Mammary epithelial cell (primary cell): ENCODE measurements at places on chromosomes 6 and 20. TPM values are rescaled to one million over a fixed set of nuclear protein-coding genes. Genes with fewer than 3 reads are reported as not detected.

Gene NFYA
- 28.9 and 29.1 TPM in 2 replicates for total RNA-seq

Gene SYTL3
- 1.5 TPM for total RNA-seq

Gene TTI1
- 15.3 and 24.3 TPM in 2 replicates for total RNA-seq

Gene PLA2G7
- 5.7 TPM for total RNA-seq

Gene CDSN
- total RNA-seq: 1.2 TPM

DNA sequence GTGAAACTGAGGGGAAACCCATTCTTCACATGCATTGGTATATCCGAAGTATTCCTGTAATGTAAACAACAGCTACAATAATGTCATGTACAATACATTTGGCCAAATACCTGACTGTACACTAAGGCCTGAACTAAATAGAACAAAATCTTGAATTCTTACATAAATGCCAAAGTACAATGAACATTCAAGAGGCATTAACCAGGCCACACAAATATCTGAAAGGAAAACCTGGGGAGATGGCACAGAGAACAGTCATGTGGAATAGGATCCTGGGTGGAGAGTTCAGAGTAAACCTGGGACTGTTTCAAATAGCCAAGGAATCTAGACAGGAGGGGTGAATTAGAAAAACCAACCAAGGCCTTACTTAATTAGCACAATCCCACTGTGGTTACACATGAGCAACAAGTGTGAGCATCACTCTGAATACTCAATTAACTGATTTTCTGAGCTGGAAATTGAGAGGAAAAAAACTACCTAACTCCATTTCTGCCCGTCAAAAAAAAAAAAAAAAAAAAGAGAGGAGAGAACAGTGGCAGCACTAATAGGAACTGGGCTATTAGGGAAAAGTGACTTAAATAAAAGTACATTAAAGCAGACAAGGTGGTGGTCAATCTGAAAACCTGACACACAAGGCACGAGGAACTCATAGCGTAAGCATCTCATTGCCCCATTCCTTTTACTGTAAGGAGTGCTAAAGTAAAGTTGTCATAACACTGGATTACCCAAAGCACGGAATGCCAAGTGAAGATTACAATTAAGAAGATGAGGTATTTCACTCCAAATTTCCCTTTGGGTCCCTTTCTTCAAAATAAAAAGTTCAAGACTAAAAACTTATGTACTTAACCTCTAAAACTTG is 10.9 kb downstream of the SNX5 start:
- no peak for DNase-seq

DNA sequence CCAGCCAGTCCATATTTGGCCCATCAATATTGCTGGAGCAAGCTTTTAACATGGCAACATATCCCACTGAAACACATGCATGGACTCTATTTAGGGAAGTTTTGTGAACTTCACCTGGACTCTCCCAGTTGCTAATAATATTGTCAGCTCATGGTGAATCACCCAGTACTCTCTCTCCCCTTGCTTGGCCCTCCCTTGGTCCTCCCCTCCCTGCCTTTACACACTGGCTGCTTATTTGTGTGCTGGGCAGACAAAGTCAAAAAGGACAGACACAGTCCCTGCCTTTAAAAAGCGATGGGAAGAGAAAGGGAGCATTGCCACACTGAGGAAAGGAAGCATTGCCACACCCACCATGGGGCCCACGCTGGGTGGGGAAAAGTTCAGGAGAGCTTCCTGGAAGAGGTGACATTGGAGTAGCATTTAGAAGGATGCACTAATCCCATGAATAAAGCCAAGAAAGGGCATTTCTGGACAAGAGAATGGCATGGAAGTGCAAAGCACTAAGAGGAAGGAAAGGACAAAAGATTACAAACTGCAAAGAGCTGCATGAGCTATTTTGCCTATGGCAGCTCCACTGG is 143.4 kb upstream of the EXOC2 start:
- peak; percentile 67 for DNase-seq

DNA sequence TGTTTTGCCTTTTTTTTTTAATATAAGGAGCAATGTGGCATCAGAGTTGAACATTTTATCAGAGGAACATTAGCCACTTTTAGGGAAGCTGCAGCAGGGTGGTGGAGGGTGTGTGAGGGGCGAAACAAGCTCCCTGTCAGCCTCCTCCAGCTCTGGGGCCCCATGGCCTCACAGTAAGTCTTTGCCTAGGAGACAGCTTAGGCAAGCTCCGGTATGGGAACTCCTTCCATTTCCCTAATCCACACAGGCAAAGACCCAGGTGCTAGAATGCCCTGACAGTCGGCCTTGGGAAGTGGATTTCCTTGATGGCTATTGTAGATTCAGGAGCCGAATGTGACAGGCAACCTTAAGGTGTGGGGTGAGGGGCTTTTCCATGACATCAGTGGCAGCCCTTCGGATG is 862 bp downstream of the PRND start:
- no peak for DNase-seq

DNA sequence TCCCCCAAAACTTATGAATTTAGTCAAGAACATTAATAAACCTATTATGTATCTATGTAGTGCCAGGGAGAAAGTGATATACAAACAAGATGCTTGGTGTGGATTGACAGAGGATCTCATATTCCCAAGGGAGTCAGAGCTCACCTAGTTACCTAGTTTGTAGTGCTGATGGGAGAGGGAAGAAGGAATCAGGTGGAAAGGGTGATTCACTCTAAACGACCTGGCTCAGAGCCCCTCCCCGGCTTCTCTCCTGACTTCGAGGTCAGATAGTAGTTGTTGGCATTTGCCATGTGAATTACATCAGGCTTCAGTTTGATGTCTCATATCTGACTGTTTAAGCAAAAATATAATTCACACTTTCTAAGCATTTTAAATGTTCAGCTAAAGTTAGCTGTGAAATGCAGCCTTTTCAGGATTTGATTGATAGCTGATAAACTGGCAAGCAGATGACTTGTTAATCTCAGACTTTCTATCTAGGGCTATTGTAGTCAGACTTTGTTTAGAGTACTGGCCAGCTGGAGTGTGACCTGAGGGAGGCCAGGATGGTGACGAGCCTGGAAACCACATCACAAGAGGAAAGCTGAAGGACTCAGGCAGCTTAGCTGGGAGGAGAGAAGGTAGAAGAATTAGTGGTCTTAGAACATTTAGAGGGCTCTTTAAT is 123.7 kb downstream of the AKAP7 start:
- DNase-seq: peak; percentile 53

- DNase-seq: no peak
These were observed 20.7 kb upstream of the HEY2 start for GRCh38 chr6:125728739-125729138.

GRCh38 chr6:71608646-71609045 is 277.7 kb upstream of the RIMS1 start:
- peak; percentile 68 for DNase-seq

DNA sequence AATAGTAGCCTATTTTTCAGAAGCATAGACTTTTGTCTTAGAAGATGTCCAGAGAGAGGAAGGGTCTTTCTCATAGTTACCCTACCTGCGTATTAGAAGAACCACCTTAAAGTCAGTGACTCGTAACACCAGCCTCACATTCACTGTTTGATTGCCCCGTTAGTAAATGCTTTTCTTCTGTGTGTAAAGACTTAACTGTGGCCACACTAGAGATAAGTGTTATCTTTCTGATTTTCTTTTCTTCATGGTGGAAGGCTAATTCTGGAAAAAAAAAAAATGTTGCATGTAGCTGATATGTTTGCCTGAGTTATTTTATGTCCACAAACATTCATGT is 83.9 kb downstream of the SAMD3 start:
- DNase-seq: no peak

- DNase-seq: no peak
These were observed 610.2 kb upstream of the NOX3 start for GRCh38 chr6:156065849-156066248.

- DNase-seq: no peak
These were observed 448.0 kb downstream of the EYS start for GRCh38 chr6:65259059-65259458.

DNA sequence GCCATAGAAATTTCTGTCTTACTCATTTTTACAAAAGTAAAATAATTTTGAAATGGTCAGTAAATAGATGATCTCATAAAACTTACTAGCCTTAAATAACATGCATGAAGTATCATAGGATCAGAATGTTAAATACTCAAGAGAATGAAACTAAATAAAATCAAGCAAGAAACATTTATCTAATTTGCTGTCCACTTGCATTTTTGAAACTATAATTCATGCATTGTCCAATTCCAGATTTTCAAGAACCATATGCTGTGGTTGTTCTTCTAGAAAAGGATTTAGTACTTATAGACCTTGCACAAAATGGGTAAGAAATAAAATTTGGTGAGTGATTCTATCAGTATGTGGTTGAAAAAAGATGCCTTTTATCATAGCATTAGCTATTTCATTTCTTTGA is 107.0 kb downstream of the STXBP5 start:
- no peak for DNase-seq

- peak; percentile 90 for DNase-seq
These were observed 166.3 kb downstream of the KCNQ5 start for GRCh38 chr6:72788188-72788587.

DNA sequence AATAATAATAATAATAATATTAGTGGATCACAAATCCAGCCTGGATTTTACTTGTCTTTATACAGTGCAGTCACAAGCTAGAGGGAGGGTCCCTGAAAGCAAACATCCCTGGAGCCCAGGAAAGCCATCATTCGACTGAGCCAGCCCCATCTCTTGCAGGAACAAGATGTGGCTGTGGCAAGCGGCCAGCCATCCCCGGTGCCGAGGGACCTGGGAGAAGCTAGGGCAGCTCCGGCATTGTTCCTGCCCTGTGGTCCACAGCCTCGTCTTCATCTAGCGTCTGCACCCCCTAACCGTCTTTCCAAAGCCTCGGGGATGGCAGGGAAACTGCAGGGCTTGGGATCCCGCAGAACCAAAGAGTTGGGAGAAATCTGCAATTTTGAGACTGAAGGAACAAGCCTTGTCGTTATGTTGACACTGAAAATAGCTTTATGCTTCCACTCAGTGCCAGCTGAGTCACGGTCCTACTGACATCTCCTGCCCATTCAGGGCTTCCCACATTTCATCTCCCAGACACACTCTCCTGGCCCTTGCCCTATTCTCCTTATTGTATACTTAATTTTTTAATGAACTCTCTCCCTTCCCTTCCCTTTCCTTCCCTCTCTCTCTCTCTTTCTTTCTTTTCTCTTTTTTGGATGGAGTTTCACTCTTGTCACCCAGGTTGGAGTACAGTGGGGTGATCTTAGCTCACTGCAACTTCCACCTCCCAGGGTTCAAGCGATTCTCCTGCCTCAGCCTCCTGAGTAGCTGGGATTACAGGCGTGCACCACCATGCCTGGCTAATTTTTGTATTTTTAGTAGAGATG is 62.5 kb upstream of the ZNFX1 start:
- no peak for DNase-seq

DNA sequence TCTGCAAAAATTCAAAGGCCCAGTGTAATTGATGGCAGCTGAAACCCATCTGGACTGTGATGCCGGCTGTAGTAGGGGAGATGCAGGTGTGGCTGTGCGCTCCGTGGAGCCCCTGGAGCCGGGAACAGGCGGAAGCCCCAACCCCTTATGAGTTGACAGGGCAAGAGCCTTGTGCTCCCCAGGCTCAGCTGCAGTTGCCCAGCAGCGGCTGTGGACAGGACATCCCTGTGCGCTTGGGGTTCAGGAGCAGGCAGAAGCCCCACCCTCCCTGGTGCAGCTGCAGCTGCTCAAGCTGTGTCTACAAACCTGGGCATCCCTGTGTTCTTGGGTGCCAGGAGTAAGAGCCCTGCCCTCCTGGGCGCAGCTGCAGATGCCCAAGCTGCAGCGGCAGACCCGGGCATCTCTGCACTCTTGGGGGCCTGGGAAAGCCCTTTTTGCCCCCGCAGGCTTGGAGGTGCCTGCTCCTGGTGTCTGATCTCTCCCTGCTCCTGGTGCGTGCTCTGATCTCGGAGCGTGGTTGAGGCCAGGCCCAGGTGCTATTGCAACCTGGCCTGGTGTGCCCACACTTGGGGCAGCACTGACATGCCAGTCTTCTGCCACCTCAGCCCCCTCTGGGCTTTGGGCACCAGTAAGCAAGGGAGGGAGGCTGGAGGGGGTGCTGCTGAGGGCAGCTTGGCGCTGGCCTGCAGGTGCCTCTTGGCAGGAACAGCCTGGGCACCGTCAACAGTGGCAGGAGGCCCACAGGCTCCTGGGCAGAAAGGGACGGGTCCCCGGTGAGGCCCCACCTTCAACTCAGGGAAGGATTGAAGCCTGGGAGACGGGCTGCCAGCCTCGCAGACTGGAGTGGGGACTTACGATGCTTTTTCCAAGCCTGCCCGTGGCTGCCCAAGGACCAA is 30.3 kb downstream of the OR2J2 start:
- DNase-seq: no peak

DNA sequence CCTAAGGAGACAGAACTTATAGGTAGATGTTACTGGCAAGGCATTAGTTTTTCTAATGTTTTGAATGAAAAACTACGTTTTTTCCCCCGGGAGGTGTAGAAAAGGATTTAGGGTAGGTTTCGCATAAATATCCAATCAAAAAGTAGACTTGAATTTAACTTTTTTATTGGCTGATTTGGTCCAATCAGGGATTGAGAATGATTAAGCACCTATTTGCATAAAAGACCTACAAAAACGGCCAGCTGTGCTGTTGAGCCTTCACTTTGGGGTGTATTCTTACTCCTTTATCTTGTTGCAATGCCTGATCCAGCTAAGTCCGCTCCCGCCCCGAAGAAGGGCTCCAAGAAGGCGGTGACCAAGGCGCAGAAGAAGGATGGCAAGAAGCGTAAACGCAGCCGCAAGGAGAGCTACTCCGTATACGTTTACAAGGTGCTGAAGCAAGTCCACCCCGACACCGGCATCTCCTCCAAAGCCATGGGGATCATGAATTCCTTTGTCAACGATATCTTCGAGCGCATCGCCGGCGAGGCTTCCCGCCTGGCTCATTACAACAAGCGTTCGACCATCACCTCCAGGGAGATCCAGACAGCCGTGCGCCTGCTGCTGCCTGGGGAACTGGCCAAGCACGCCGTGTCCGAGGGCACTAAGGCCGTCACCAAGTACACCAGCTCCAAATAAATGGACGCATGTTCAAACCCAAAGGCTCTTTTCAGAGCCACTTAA is 113.5 kb upstream of the BTN3A2 start:
- DNase-seq: peak; percentile 94

GRCh38 chr6:110814102-110815014 is 911 bp downstream of the CDK19 start:
- DNase-seq: peak; percentile 50

GRCh38 chr6:110285306-110286060 is 72.7 kb downstream of the METTL24 start:
- DNase-seq: no peak

DNA sequence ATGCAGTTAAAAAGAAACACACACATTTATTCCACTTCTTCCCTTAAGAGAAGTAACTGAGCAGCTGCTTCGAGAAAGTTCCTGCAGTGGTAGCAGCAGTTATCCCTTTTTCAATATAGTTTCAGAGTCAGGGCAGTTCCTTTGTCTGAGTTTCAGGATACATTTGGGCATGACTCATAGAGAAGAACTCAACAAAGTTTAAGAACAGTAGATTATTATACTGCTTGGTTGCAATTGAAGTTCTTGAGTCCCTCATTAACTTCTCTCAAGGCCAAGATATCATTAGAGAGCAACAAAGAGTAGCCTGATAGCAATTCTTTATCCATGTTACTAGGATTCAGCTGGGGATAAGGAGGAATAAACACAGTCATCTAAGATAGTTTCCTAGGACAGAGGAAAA is 54.4 kb downstream of the TPD52L1 start:
- peak; percentile 54 for DNase-seq
